Glomerular endothelial cell (primary cell): ENCODE measurements at places on chromosomes 16 and 17. TPM values are rescaled to one million over a fixed set of nuclear protein-coding genes. Genes with fewer than 3 reads are reported as not detected.

Gene SNX20
- 0.73 TPM in 1 of 2 replicates, not detected in the other for total RNA-seq

Gene CXCL16
- 18.0 and 18.5 TPM in 2 replicates for total RNA-seq

Gene SLC12A3
- not detected in 2 replicates for total RNA-seq

Gene HOXB8
- total RNA-seq: 27.0 and 31.7 TPM in 2 replicates

Gene SPNS2
- 69.1 and 92.0 TPM in 2 replicates for total RNA-seq

Gene ABCA6
- 0.58 and 10.1 TPM in 2 replicates for total RNA-seq
